ENCODE measurements at places on chromosomes 12 and 14.

DNA sequence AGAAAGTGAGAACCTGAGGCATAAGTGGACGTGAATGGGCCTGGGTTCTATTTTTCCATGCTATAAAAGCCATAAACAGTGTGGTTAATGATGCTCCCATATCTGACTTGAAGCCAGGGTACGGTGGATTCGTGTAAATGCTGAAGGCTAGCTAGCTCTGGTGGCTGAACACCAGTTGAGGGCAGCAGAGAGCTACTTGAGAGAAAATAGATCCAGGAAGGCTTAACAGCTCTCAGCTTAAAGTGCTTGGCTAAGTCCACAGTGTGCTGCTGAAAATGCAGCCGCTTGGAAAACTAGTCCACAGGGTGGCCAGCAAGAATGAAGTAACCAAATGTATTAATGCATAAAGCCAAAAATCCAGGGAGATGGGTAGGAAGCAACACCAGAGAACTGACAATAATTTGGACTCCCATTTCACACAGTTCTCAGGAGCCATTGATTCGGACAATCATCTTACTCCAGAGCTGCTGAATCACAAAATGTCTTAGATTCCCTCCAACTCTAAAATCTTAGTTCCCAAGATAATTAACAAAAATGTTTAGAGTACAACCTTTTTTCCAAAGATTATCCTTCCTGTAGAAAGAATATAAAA lies 15.0 kb upstream of the FOXG1 start:
- DNase-seq: no peak

GRCh38 chr14:105019861-105020814 lies 745 bp downstream of the CDCA4 start:
- peak; percentile 64 for DNase-seq

DNA sequence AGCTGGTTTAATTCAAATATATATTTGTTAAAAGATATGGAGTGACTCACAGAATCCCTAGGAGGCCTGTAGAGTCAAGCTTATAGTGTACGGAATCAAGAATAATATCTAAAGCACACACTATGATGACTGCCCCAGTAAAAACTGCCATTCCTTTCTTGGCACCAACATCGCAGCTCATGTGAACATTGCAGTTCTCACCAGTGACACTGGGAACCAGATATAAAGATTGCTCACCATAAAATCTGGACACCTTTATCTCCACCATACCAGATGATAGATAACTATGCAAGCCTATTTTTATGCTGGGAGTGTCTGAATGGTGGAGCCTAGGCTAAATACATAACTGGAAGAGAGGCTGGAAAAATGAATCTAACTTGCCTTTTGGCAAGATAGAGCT lies 463.9 kb upstream of the TBX3 start:
- DNase-seq: no peak

- no peak for DNase-seq
Measured at GRCh38 chr12:25950329-25951115, 8.0 kb upstream of the RASSF8 start.

DNA sequence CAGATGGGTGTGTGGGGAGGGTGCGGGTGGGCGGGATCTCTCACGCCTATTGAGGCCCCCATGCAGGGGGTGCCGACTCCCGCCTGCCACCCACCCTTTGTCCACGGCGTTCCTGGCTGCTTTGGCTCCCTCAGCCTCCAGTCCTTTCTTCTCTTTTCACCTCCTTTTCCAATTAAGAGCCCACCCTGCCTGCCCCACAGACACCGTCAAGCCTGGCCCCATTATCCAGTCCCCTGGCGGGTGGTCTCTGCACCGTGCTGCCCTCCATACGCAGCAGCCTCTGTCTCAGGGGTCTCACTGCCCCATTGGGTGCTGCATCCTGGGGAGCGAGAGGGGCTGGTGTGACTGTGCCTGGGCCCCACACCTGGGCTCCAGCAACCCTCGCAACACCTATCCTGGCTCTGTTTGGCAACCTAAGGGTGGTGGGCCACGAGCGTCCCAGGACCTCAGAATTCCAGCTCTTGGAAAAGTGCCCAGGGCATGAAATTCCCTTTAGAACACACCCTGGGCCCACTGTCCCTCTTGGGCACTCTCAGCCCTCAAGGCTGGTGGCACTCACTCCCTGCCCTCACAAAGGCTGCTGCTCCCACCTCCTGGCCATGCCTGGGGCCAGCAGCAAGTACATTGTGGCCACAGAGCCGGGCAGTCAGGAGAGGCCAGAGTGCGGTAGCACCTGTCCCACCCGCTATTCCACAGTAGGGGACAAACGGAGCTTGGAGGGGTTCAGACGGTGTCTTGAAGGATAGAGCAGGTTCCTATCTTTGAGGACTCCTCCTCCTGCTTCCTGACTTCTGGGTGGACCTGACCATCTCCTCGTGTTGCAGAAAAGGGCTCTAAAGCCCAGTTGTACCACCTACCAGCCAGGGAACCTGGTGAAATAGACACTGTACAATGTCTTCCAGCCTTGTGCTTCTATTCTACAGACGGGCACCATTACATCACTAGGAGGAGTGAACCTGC lies 114.1 kb downstream of the KIF26A start:
- DNase-seq: no peak

DNA sequence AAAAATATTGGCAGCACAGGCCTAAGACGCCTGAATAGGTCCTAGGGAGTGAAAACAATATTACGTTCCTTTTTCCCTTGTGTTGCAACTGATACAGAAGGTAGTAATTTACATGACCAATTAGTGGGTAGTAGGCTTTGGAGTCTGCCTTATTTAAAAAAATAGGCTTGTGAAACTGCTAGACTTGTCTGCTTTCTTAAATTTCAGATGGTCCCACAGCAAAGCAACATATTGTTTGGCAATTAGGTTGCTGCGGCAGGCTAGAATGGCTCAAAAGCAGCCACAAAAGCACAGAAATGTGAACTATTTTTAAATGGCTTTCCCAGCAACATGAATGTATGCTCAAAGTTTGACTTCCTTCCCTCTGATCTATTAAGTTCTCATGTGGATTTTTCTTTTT lies 211.9 kb downstream of the TTC8 start:
- DNase-seq: no peak

DNA sequence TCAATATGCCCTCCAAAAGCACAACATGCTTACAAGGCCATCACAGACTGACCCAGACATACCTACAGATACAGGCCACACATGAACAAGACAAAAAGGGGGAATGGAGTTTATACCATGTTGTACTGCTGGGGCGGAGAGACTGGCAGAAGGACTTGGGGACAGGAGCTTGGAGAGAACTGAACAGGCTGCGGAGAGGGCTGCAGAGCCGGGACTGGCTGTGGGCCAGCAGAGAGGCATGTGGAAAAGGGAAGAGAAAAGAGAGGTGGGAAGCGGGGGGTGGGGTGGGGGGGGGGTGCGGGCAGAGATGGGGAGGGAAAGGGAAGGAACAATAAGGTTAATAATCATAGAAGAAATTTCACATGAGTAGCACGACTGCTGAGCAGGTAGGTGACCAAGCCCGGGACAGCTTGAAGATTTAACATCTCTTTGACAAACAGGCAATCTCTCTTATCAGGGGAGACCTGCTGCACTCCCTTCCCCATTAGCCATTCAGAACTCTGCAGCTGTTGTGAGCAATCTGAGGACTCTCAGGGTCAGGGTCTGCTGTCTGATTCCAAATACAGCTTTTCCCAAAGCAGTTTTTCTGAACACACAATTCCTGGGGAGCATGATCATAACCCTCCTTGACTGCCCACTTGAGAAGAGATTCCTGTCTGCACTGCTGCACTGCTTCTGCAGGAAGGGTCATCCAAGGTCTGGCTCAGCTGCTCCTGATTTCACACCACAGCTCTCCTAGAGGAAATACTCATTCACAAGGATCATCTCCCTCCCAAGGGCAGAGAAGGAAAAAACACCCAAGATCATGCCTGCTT lies 21.6 kb upstream of the STAC3 start:
- DNase-seq: no peak

DNA sequence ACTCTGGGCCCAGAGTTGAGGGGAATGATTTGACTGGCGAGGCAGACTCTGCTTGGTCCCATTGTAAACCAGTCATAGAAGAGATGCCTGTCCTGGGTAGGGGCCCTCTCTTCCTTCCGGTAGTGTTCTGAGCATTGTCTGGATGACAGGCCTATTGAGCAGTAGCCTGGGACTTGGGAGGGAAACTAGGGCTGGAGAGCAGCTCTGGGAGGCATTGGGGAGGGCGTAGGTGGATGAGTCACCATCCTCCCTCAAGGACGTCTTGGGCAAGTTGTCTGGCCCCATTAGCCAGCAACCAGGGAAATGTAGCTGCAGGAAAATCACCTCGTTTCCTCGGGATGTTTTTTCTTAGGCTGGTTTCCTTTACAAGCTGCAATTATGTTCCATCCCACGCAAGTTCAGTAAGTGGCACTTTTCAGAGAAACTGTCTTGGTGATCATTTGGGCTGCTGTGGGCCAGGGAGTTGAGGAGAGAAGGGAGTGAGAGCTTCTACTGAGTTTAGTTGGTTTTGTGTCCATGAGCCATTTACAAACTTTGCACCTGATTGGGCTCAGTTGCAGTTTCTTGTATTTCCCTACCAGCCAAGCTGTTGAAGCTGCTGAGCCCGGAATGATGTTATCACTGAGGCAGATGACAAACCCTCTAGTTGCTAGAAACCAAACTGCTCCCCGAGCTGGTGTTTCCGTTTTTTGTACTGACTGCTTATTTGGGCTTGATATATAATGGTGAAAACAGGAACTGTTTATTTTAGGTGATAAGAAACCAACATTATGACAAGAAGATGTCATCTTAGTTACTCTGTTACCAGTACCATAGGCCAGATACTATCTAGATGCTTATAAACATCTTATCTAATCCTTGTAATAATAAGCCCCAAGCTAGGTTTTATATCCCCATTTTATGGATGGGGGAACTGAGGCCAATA lies 147.6 kb downstream of the CHST11 start:
- DNase-seq: peak; percentile 54

DNA sequence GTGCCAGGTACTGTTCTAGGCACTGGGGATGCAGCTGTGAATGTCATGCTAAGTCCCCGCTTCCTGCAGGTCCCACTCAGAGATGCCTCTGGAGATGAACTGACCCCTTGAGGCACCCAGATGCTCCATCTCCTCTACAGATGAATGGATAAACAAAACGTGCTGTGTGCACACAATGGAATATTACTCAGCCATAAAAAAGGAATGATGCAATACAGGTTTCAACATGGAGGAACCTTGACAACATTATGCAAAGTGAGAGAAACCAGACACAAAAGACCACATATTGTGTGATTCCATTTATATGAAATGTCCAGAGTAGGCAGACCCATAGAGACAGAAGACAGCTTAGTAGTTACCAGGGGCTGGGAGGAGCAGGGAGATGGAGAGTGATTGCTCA lies 320.1 kb upstream of the DIO3 start:
- no peak for DNase-seq

- DNase-seq: peak; percentile 33
Measured at GRCh38 chr12:124764451-124764850, 99.2 kb downstream of the SCARB1 start.

DNA sequence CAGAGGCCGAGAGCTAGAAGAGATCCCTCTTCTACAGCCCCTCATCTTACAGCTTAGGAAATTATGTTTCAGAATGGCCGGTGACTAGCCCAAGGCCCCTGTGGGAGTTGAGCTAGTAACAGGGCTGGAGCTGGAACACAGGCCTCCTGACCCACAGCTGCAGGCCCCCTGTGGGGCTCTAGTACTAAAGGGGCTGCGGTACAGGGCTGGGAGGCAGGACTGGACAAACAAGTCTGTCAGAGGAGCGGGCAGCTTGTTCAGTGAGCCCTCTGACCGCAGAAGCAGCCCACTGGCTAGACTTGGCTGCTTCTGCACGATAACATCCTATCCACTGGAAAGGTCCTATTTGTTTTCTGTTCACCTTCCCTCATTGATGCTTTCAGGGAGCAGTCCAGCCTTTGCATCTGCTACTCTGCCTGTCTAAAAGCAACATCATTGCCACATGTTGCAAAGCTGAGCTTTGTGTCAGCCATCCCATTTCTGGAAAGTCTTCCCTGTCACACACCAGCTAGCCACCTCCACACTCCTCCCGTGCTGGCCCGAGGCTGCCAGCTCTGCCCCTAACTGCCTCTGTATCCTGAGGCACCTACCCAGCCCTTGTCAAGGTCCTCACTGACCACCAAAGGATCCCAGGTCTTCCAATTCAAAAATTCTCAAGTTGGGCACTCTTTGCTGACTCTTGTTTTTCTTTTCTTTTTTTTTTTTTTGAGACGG lies 10.2 kb downstream of the PSMC1 start:
- DNase-seq: no peak

DNA sequence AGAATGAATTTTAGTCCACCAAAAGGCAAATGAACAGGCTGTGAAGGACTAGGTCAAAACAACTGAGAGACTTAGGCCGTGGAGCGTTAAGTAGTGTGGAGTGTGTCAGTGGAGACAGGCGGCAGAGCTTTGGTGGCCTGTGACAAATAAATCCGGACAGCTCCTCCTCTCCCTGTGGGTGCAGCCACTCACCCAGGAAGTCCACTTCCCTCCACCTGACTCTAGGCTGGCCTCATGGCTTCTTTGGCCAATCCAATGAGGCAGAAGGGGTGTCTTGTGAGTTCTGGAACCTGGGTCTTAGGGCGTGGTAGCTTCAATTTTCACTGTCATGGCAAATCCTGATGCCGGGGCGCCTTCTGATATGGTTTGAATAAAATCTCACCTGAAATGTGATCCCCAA lies 180.9 kb upstream of the C14orf180 start:
- no peak for DNase-seq

DNA sequence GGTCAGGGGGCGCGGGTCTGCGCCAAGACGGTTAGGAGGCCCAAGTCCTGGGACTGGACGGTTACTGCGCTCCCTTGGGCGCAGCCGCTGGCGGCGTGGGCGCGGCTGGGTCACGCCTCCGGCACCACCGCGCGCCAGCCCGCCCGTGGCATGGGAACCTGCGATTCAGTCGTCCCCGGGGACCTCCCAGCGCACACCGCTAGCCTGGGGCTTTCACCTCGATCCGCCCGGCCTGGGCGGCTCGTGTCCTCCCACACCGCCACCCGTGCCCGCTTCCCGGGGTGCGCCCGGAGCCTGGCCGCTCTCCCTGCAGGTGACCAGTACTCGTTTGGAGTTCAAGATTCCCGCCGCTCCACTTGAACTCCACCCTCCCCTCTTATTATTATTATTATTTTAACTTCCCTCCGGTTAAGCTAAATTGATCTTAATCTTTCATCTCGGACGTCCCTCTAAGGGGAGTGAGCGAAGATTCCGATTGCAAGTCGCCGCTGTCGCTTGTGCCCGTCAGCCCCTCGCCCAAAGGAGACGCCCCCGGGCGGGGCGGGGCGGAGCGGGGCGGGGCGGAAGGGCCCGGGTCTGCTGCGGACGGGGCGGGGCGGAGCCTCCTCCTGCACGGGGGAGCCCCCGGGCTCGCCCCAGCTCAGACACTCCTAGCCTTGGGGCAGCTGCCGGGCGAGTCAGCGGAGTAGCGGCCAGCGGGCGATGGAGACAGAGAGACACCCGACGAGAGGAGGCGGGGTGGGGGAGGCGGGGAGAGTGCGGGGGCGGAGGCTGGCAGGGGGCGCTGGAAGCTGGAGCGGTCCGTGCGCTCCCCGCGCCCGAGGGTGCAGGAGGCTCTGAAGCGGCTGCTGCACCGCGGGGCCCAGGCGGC lies at the start of gene KCNMB4:
KCNMB4 (plus strand) TSS at position 643 of the 871 bp plus-strand sequence. CDS start 445 bp downstream, outside the sequence.
- DNase-seq: peak; percentile 82

DNA sequence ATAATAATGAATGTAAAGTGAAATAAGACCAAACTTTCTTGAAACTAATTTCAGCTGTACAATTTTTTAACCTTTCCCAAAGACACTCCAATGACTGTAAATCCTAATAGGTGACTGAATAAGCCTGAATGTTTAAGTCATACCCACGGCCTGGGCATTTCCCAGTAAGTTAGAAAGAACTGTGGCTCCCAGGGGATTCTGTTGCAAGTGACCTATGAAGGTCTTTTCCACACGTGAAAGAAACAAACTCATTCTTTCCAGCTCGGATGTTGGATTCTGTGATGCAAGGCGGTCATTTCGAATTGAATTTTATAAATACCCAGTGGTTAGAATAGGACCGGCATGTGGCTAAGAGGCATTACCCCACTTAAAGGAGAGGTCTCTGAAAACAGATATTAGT lies 1134.4 kb downstream of the GALC start:
- DNase-seq: no peak
